ENCODE measurements at places on chromosomes 7 and 10.

DNA sequence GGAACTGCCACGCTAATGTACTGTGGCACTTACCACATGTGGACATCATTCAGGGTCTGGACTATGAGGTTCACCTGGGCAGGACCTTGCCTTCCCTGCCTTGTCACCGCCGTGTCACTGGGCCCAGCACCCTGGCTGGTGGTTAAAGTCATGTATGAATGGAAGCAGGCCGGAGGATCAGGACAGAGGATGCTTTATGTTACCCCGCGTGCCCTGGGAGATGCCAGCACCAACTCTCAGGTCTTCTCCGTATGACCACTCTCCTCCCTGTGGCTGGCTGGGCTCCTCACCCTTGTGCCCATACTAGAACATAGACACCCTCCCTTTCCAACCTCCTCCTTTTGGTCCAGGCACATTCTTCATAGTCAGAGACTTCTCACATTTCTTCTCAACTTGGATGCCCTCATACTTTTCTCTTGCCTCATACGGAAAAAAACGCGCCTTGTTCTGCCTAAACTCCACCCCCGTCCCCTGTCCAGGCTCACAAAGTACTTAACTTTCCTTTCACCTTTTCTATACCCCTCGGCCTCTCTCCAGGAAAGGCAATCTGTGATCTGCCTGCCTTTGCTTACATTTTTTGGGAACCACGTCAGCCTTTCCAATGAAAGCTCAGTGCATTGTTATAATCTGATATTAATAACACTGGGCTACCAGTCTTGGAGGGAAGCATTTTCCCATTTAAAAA is 240.0 kb downstream of the TEX36 start:
- H3K4me3 ChIP-seq = no peak overlapping the region
- no peaks in the 10 kb centered on the region for H3K36me3 ChIP-seq

DNA sequence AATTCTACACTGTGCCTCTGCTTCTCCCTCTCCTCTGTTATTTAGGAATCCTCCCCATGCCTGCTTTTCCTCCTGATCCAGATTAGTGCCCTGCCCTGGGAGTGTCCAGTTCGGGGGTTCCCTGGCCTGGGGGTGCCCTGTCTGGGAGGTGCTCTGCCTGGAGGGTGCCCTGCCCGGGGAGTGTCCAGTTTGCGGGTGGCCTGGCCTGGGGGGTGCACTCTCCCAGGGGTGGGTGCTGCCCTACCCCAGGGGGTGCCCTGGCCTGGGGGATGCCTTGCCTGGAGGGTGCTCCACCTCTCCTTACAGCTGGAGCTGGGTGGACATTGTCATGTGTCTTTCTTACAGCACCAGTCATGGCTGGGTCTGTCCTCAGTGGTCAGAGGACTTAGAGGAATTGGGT is 20.2 kb downstream of the RAMP3 start:
- H3K27ac ChIP-seq = no peak overlapping the region
- DNase-seq = no peak
- no peak overlapping the region for H3K4me3 ChIP-seq
- H3K36me3 ChIP-seq = no peaks in the 10 kb centered on the region
- no peaks in the 10 kb centered on the region for H3K27me3 ChIP-seq

DNA sequence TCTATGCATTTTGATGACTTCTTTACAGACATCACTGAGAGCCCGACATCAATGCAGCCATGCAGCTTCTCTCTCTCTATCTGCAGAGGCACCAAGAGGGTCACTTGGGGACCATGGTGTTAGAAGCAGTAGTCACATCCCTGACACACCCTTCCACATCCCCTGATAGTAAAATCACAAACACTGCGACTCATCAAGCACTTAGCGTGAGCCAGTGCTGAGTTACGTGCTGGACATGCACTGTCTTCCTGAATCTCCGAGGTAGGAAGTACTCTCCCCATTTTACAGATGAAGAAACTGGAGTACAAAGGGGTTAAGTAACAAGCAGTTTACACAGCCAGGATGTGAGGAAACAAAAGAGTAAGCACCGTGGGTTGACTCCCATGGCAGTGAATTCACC is 109.2 kb downstream of the OSBPL3 start:
- H3K4me3 ChIP-seq = no peak overlapping the region
- peaks cover 13% of the 10 kb centered on the region for H3K36me3 ChIP-seq
- H3K27ac ChIP-seq = no peak overlapping the region
- no peaks in the 10 kb centered on the region for H3K4me1 ChIP-seq
- no peaks in the 10 kb centered on the region for H3K27me3 ChIP-seq
- DNase-seq = no peak

DNA sequence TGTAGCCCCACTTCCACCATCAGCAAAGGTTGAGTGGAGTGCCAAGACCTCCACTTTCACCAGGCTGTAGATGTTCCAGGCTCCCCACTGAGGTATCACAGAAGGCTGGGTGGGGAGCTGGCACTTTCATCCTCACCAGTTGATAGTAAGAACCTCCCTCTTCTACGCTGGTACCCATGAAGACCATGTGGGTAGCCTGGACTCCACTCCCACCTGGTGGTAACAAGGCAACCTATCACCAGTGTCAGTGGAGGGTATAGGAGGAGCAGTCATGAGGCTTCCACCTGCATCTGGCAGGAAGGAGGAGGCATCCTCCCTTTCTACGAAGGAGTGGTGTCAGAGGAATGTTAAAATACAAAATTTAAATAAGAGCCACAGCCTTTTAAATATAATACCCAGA is 4.4 kb downstream of the SMIM30 start:
- no peaks in the 10 kb centered on the region for H3K27me3 ChIP-seq
- H3K4me3 ChIP-seq = no peak overlapping the region
- DNase-seq = no peak
- H3K4me1 ChIP-seq = peaks cover 4% of the 10 kb centered on the region
- H3K36me3 ChIP-seq = no peaks in the 10 kb centered on the region

- no peaks in the 10 kb centered on the region for H3K27me3 ChIP-seq
- H3K27ac ChIP-seq = no peak overlapping the region
- no peaks in the 10 kb centered on the region for H3K4me1 ChIP-seq
- H3K4me3 ChIP-seq = no peak overlapping the region
Measured at GRCh38 chr7:158166386-158167340, 421.0 kb downstream of the PTPRN2 start.

GRCh38 chr7:25583621-25584020 is 355.3 kb upstream of the NPVF start:
- H3K36me3 ChIP-seq = no peaks in the 10 kb centered on the region
- H3K27me3 ChIP-seq = no peaks in the 10 kb centered on the region
- DNase-seq = no peak
- no peaks in the 10 kb centered on the region for H3K4me1 ChIP-seq

DNA sequence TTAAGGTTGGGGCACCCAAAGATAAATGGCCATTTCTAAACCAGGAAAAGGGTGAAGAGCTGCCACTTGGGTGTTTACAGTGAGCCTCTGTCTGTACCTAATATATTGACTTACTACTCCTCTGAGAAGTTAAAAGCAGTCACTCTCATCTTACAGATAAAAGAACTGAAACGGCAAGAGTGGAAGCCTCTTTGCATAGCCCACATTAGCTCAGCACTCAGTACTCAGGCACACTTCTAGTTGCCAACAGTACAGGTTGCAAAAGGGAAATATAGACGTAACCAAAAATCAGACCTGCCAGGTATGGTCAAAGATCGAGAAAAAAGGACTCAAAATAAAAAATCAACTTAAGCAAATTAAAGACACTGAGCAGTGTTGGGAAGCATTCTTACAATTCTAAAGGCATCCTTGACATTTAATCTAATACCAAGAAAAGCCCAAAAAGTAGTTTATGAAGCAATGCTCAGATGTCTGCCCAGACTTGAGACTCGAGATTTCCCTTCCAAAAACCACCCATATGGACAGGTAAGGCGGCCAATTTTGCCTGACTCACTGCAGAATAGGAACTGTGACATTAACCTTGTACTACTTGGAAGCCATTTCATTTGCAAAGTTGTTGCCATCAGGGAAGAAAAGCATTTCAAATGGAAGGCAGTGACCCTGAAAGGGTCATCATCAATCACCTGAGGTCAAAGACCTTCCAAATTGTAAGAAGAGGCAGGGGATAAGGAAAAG is 139.3 kb downstream of the SLC25A13 start:
- no peaks in the 10 kb centered on the region for H3K27me3 ChIP-seq
- DNase-seq = no peak
- H3K4me1 ChIP-seq = no peaks in the 10 kb centered on the region
- H3K4me3 ChIP-seq = no peak overlapping the region

GRCh38 chr10:77310288-77310840 is 327.2 kb downstream of the KCNMA1 start:
- DNase-seq = no peak
- no peak overlapping the region for H3K27ac ChIP-seq
- no peaks in the 10 kb centered on the region for H3K36me3 ChIP-seq

GRCh38 chr10:24006741-24007140 is 202.2 kb upstream of the KIAA1217 start:
- H3K27me3 ChIP-seq = no peaks in the 10 kb centered on the region
- H3K4me1 ChIP-seq = no peaks in the 10 kb centered on the region
- no peak overlapping the region for H3K4me3 ChIP-seq
- H3K36me3 ChIP-seq = no peaks in the 10 kb centered on the region

DNA sequence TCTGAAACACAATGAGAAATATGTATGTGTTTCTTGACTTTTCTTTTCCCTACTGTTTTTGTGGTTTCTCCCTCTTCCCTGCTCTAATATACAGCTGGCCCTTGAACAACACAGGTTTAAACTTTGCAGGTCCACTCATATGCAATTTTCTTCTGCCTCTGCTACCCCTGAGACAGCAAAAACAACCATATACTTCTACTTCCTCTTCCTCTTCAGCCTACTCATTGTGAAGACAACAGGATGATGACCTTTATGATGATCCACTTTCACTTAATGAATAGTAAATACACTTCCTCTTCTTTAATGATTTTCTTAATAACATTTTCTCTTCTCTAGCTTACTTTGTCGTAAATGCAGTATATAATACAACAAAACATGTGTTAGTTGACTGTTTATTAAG is 35.0 kb upstream of the DGKB start:
- H3K4me3 ChIP-seq = no peak overlapping the region
- H3K27me3 ChIP-seq = no peaks in the 10 kb centered on the region
- no peaks in the 10 kb centered on the region for H3K36me3 ChIP-seq

DNA sequence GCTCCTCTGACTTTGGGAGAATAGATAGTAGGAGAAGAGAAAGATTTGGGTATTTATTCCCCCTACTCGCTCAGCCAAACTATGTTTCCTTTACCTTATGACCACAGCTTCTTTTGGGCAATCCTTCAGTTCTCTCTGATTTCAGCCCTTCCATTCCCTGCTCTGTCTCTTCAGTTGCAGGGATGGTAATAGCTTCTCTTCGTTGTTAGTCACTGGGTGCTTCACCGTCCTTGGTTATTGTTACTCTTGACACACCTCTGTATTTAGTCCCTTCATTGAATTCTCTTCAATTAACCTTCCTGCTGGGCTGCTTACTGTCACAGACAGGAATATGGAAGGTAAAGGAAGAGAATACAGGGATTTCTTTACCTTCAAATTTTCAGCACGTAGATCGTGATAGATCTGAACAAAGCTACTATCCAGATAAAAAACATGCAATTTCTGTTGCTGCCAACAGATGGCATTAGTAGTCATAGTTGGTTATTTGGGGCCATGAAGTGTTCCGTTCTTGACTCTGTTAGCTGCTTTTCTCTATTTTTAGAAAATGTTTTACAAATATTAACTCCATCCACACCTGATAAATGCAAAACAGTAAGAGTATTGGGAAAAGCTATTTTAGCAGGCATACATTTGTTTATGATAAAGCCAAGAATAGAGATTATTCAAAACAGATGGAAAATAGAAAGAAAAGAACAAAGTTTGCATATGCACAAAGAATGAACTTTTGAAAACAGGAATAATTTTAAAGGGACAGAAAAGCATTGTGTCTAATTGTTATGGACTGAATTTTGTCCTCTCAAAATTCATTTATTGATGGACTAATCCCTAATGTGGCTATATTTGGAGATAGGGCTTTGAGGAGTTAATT is 14.0 kb upstream of the PTTG1IP2 start:
- H3K4me1 ChIP-seq = no peaks in the 10 kb centered on the region
- no peak overlapping the region for H3K4me3 ChIP-seq

DNA sequence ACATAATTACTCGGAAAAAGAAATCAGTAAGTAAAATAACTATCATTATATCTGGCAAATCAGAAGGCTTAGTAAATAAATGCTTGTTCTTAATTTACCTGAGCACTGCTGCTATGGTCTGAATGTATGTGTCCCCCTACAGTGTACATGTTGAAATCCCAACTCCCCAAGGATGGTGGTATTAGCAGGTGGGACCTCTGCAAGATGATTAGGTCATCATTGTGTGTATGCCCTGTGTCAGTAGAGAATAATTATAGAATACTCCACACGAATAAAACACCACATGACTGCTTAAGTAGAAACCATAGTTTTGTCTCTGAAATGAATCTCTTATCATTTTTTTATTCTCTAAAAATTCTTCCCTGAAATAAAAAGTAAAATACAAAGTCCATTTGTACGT is 101.6 kb downstream of the RNF133 start:
- H3K27ac ChIP-seq = no peak overlapping the region
- no peaks in the 10 kb centered on the region for H3K4me1 ChIP-seq

GRCh38 chr10:12097791-12098190 is 29.0 kb downstream of the DHTKD1 start:
- no peaks in the 10 kb centered on the region for H3K4me1 ChIP-seq
- H3K36me3 ChIP-seq = peaks cover 35% of the 10 kb centered on the region
- H3K27ac ChIP-seq = no peak overlapping the region
- DNase-seq = no peak
- H3K27me3 ChIP-seq = no peaks in the 10 kb centered on the region

- no peak for DNase-seq
- no peaks in the 10 kb centered on the region for H3K4me1 ChIP-seq
- no peak overlapping the region for H3K27ac ChIP-seq
Measured at GRCh38 chr10:121519901-121520493, 78.2 kb downstream of the FGFR2 start.

- H3K27ac ChIP-seq = no peak overlapping the region
- no peaks in the 10 kb centered on the region for H3K27me3 ChIP-seq
- H3K4me3 ChIP-seq = no peak overlapping the region
- no peak for DNase-seq
Measured at GRCh38 chr7:33556472-33556871, 348.9 kb upstream of the BMPER start.

GRCh38 chr10:93208717-93209464 is 135.2 kb downstream of the CYP26A1 start:
- H3K27me3 ChIP-seq = no peaks in the 10 kb centered on the region
- no peak overlapping the region for H3K27ac ChIP-seq
- H3K4me1 ChIP-seq = no peaks in the 10 kb centered on the region
- no peak overlapping the region for H3K4me3 ChIP-seq
- no peak for DNase-seq

- no peaks in the 10 kb centered on the region for H3K36me3 ChIP-seq
- H3K4me1 ChIP-seq = no peaks in the 10 kb centered on the region
- DNase-seq = no peak
- no peak overlapping the region for H3K4me3 ChIP-seq
Measured at GRCh38 chr10:85596389-85596788, 770.2 kb downstream of the GRID1 start.

DNA sequence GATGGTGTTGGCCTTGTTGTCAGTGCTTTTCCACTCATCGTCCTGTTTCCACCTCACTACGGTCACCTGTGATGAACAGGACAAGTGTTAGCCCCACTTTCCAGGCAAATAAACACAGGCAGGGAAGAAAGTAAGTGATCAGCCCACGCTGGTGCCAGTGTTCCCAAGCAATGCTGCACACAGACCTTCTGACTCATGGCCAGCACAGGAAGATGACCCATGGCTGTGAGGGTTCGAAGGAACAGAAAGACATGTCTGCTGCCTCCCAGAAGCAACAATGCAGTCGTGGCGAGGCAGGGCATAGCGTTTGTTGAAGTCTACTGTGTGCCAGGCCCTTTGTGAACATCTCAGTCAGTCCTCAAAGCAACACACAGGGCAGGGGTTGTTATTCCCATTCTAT is 35.7 kb downstream of the SLC29A3 start:
- peaks cover 21% of the 10 kb centered on the region for H3K36me3 ChIP-seq
- no peaks in the 10 kb centered on the region for H3K27me3 ChIP-seq
- no peak for DNase-seq

GRCh38 chr7:139557857-139558581 is 34.5 kb downstream of the CLEC2L start:
- no peaks in the 10 kb centered on the region for H3K4me1 ChIP-seq
- H3K4me3 ChIP-seq = no peak overlapping the region
- H3K27me3 ChIP-seq = no peaks in the 10 kb centered on the region
- H3K36me3 ChIP-seq = no peaks in the 10 kb centered on the region
- no peak overlapping the region for H3K27ac ChIP-seq

All from natural killer cell (primary cell).